ENCODE measurements at places on chromosomes 12 and 14.

GRCh38 chr14:68598089-68598488 lies 194.8 kb downstream of the ZFP36L1 start:
- no peak for DNase-seq

DNA sequence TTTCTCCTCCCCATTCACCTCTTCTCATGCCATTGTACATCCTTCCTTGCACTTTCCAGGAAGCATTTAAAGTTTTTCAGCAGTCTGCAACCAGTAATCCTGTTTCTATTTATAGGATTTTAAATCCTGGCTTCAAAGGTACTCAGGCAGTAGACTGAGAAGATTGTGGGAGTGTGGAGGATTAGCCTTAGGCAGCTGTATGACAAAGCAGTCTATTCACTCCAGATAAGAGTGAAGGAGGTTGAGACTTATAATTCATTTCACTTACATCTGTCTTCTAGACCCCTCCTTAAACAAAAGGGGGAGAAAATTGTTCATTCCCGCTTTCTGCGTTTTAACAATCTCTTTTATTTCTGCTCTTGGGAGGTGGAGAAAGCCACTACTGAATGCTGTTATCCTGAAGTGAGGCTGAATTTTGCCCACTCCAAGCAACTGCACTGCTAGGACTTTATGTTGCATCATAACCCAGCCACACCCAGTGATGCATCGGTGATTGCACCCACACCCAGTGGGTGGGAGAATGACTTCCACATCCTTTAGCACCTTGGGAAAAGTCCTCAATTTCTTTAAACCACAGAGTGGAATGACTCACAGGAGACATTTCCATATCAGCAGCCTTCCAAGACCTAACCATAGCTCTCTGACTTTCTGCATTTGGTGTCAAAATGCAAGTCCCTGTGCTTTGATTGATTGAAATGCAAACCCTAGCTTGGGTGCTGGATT lies 382.5 kb upstream of the ATP2B1 start:
- DNase-seq = no peak

DNA sequence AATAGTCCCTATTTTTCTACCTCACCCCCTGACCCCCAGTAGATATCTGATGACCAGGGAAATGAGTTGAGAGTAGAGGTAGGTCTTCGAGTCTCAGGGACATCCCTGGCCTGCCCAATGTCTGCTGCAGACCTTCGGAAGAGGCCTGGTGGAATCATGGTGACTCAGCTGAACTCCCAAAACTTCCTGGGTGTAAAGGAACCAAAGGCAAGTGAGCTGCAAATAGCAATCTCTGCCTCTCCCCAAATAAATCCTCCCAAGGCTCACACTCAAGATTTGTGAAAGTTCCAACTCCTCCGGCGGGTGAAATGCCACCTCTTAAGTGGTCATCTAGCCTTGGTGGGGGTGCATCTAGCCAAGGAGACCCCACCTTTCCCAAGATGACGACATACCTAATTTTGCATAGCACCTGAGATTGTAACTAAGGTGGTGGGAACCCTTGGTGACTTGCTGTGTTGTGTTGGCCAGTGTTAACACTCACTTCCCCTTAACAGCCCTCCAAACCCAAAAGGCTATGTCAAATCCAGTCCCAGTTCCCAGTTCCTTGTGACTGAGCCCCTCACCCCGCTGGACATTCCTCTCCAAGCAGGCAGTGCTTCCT lies 6.3 kb downstream of the ZFP36L1 start:
- DNase-seq = no peak

DNA sequence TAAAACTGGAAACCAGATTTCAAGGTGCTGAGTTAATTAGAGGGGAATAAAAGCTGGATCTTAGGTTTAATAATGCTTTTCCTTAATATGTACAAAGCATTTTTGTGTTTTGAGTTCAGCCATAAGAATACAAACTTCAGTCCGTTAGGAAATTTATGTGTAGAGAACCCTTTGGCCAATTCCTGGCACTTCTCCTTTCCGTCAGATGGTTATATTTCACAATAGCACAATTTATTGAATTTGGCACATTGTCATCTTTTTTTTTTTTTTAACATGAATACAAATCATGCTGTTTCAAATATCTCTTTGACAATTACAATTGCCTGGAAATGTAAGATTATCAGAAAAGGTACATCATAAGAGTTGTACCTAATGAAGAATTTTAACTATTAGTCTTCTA lies 56.2 kb upstream of the DDHD1 start:
- DNase-seq = no peak

- DNase-seq = no peak
These were observed 89.2 kb upstream of the TMEM263 start for GRCh38 chr12:106866426-106867080.
